ENCODE measurements at places on chromosomes 16 and 17.

DNA sequence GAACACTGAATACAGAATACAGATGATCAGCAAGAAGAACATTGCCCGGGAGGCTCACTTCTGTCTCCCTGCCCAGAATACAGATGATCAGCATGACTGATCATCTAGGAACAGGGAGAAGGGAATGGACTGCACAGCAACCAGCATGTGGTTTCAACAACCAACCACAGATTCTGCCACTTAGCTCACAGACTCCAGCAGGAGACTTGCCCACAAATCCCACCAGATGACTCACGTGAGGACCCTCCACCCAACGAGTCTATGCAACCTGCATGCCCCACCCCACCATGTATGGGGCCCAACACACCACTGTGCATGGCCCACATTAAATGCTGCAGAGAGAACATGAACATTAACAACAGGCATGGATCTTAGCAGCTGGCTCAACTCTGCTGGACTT is 36.1 kb upstream of the ALOX12 start:
- no peak for DNase-seq

DNA sequence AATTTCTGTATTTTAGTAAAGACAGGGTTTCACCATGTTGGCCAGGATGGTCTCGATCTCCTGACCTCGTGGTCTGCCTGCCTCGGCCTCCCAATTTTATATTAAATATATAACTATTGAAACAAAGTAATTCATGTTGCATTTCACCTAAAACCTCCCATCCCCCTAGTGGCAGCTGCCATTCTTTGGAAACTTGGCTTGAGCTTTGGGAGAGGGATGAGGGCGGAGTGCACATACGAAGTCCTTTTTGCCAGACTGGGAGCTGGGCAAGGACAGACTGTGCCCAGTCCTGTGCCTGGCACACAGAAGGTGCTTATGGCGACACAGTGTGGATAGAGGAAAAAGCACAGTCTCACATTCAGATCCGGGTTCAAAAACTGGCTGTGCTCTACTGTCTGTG is 83.8 kb downstream of the NETO2 start:
- no peak for DNase-seq

GRCh38 chr17:5971969-5972368 is 98.2 kb upstream of the WSCD1 start:
- DNase-seq: no peak

DNA sequence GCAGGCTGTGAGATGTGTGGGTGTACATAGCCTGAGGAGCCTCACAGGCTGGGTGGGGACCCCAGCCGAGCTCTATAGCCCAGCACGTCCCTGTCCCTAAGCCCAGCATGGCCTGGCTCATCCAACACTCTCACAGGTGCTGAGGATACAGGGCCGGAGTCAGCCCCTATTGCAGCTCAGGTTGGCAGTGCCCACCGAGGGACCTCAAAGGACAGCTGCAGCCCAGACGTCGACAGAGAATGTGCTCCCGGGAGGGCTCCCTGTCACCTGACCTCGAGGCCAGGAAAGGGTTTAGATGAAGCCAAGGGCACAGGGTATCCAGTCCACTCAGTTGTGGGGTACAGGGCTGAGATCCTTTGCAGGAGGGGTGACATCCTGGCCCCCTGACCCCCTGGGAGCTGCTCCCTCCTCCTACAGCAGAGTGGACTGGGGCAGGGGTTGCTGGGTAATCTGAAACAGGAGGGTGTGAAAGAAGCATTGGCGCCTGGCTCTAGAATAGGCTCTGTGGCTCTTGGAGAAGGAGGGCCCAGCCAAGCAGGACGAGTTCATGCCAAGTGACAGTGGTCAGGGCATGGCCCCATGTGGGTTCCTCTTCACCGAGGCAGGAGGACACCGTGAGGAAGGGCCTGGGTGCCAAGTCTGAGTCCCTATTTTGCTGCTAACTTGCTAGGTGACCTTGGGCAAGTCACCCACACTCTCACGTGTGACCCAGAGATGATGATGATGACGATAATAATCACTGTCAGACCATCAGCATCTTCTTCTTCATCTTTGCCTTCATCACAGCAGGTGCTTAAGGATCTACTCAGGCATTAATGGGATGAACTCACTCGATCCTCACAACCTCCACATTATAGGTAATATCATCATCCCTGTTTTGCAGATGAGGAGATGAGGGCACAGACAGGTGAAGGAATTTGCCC is 68.0 kb downstream of the RMI2 start:
- DNase-seq: no peak

DNA sequence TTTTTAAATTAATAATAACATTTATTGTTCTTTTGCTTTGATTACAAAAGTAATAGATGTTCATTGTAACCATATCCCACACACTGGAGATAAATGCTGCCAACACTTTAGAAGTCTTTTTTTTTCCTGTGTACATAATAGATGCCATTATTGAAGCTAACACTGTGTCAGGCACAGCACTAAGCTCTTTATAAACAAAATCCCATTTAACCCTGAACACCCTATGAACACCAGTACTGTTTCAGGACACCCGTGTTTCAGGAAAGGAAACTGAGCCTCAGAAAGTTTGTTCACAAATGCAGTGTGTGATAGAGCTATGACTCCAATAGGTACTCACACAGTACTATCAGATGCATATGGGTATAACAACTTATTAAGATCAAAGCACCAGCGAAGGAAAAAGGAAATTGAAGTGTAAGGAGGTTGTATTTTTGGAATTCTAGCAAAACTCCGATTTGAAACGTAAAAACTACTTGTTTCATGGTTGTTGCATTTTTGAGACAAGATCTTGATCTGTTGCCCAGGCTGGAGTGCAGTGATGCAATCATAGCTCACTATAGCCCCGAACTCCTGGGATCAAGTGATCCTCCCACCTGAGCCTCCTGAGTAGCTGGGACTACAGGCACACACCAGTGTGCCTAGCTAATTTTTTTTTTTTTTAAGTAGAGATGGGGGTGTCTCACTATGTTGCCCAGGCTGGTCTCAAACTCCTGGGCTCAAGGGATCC is 2.0 kb upstream of the KIFC3 start:
- DNase-seq: no peak

GRCh38 chr17:28072936-28073533 is 30.6 kb downstream of the NLK start:
- DNase-seq: no peak

- no peak for DNase-seq
Observed at GRCh38 chr17:61702450-61702849, 111.4 kb upstream of the NACA2 start.

DNA sequence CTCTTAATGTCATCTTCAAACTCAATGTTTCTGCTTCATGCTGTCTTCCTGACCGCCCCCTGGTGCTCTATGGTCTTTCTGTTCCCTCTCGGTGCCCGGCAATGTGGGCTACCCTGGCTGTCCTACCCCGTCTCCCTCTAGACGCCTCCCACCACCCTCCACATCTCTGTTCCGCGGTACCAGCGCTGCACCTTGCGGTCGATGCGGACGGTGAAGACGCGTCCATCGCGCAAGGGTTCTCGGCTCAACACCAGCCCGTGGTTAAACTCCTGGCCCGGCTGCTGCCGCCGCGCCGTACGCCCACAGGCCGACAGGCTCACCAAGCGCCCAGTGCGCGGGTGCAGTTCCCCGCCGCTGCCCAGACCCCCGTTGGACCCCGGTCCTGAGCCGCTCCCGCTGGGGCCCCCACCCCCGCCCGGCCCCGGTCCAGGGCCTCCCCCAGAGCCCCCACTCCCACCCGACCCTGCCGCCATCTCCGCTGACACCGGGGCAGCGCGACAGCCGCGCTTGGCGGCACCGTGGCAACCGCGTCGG is at the start of gene NEURL4:
Gene NEURL4, minus strand, starts transcription at position 496 of the 534 bp plus-strand sequence. Its CDS starts 23 bp downstream, at position 473.
- DNase-seq: no peak

DNA sequence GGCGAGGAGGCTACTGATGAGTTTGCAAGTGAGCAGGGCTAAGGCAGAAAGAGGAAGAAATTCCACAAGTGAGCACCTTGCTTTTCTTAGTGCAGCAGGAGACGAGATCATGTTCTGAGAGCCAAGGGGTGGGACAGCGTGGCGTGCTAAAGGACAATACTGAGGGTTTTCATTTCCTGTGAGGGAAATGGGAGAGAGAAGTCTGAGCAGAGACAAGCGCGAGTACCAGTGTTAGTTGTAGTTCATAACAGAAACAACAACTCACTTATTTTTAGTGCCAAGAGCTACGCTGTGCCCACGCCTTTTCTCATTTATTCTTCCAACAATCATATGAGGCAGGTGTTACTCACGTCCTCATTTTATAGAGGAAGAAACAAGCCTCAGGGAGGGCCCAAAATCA is 2.3 kb downstream of the SPACA3 start:
- no peak for DNase-seq

- no peak for DNase-seq
Observed at GRCh38 chr16:9275377-9275776, 183.9 kb downstream of the HAPSTR1 start.

DNA sequence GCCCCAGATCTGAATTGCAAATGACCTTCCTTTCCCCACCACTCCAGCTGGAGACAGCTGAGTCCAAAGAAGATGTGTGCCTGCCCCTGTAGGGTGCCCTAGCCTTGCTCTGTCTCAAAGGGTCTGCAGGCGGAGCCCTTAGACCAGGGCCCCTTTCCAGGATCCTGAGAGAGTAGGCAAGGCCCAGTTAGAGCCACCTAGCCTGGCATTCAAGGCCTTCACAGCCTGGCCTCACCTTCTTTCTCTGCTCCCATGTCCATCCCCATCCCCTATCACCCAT is 66.6 kb upstream of the LHX1 start:
- DNase-seq: no peak

DNA sequence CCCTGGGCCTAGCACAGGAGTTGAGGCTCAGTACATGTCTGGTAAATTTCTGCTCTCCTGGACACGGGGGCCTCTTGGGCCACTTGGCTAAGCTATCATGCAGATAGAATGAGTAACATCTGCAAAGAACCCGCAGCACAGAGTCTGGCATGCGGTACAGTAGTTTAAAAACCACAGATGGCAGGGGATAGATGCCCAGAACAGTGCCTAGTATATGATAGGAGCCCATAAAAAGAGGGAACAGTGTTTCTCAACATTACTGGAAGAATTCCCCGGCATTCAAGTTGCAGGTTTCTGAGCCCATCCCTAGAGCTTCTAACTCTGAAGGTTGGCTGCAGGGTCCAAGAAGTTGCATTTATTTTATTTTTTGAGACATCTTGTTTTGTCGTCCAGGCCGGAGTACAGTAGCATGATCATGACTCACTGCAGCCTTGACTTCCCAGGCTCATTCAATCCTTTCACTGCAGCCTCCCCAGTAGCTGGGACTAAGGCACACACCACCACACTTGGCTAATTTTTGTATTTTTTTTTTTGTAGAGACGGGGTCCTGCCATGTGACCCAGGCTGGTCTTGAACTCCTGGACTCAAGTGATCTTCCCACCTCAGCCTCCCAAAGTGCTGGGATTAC is 5.8 kb downstream of the CDIPT start:
- no peak for DNase-seq

DNA sequence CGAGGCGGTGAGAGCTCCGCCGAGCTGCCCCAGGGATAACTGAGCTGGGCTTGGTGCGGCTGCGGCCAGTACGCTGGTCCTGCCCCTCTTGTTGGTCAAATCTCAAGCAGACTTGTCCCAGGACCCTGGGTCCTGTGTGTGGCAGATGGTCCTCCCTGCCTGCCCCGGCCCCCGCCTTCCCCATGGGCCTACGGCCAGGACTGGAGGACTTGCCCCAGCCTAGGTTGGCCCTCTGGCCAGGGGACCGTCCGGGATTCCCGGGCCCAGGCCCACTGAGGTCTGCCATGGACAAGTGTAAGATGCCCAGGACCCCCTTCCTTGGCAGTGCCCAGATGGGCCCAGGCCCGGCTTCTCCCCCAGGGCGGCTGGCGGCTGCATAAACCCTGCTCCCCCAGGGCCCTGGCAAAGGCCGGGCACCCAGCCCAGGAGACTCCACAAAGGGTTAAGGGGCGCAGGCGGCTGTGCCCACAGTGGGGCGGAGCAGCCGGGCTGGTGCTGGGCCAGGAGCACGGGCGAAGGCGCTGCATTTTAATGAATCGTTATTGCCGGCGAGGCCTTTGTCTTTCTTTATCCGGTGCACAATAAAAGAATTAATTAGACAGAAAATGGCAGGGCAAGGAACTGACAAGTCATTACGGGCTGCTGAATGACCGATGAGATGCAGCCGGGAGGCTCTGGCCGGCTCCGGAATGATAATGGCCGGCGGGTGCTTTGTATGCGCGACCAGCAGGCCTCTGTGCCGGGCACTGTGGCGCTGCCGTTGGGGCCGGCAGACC is 9.1 kb downstream of the SOX8 start:
- no peak for DNase-seq

- DNase-seq: no peak
Observed at GRCh38 chr16:30963925-30964511, 6.5 kb downstream of the SETD1A start.

DNA sequence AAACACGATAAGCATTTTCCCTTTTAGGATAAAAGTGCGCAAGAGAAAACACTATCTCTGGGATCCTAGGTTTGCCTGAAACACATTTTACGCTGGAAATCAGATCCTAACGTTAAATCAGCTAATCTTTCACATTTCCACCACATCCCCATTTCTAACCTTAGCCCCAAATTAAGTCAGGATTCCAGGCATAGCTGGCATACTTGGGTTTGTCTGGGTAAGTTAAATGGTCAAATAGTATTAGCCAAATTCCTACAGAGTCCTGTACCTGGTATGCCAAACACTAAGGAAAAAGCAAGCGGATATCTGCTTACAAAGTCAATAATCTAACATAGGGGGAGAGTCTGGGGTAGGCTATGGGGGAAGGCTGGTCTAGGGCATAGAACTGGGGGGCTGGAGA is 557.4 kb upstream of the ZFHX3 start:
- no peak for DNase-seq

DNA sequence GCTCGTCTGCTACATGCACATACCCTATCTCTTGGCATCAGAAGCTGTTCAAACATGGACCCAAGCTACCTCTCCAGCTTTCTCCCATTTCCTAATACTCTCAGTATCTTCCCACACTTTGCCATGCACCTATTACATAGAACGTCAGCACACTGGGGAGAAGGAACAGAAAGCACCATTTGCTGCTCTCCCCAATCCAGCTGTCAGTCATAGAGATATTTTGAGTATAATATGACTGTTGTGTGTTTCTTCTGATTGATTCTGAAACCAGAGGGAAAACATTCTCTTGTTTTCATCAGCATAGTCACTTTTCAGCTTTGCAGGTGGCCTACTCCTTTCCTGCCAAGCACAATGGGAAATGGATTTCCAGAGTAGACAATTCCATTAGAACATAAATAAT is 107.1 kb downstream of the ADAMTS18 start:
- DNase-seq: no peak

- no peak for DNase-seq
Observed at GRCh38 chr17:77424585-77425344, 284.0 kb downstream of the SEC14L1 start.

GRCh38 chr17:80861892-80862291 is 129.7 kb upstream of the CHMP6 start:
- DNase-seq: no peak

DNA sequence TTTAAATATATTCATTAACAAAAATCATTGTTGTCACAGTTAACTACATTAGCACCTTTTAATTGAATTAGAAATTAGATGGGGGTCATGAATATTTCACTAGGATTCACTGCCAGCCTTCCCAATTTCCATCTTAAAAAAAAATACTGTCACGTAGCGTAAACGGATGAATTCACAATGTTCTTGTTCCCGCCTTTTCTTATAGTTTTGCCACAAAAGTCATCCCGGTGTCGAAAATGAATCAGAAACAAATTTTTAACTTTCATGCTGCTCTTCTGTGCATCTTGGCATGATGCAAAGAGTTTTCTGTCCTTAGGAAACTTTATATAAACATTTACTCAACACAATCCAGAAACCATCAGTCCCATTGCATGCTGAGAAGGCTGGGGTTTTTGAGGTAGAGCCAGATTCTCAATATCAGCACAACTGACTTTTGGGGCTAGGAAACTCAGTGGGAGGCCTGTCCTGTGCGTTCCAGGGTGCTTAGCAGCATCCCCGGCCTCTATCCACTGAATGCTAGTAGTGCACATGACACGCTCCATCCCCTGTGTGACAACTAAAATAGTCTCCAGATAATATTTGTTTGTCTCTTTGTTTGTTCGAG is 252.9 kb upstream of the XYLT1 start:
- no peak for DNase-seq

All from stimulated activated CD4-positive, alpha-beta T cell treated with anti-CD3 and anti-CD28 coated beads, Interleukin-12 subunit alpha, Interleukin-12 subunit beta, amount 100 ng/mL, for 24 hours (primary cell).